Stimulated activated CD4-positive, alpha-beta T cell treated with anti-CD3 and anti-CD28 coated beads, Interleukin-4, amount 100 ng/mL, for 24 hours (primary cell): ENCODE measurements at places on chromosomes 13 and 19.

DNA sequence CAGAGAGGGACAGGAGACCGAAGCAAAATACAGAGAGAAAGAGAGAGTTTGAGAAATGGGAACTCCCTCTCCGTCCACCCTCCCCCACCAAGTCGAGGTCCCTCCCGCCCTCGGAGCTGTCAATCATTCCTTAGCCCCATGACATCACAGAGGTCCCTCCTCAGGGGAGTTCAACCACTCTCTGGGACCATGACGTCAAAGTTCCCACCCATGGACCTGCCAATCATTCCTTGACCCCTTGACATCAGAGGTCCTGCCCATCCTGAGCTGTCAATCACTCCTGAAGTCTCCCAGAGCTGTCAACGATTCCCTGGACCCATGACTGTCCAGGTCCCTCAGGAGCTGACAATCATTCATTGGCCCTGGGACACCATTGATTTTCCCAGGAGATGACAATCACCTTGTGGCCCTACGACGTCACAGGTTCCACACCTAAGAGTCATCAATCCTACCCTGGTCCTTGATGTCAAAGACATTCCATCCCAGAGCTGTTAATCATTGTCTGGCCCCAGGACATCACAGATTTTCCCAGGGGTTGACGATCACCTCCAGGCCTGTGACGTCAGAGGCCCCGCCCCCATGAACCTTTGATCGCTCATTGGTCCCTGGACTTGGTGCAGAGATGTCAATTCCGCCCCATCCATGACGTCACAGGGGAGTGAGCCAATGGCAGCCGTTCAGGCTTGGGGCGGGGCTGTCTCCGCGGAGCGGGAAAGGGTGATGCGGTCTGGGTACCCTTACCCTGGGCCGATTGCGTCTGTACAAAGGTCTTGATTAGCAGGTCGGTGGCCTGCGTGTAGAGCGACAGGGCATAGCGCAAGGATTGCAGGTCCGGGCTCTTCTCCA is 61.7 kb downstream of the COLGALT1 start:
- DNase-seq: no peak

DNA sequence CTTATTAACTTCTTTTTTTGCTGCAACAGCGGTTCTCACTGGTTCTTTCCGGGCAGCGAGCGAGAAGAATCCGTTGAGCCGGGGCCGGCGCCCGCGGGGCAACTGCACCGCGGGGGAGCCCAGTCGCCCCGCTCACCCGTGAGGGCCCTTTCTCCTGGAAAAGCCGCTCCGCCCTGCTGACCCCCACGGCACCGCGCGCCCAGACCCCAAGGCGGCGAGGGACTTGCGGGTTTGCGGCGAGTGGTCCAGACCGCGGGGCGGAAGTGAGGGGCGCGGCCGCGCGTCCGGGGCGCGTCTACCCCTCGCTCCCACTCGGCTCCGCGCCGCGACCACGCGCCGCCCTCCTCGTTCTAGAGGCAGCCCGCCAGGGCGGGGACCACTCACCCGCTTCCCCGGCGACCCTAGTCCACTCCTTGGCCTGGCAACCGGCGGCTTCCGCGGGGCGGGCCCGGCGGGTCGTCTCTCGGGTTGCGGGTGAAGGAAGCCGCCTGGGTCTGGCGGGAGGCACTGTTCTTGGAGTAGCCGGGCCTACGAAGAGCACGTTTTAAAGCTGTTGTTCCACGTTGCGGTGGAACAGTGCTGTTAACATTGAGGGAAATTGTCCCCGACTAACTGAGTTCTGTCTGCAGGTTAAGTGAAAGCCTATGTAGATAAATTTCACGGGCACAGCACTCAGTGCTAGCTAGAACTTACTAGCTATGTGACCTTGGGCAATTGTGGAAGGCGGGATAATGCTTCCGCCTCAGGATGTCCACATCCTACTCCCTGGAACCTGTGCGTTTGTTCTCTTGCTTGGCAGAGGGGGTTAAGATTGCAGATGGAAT is at the start of gene NEK3:
Gene NEK3, minus strand, starts transcription at position 439 of the 824 bp plus-strand sequence. CDS start 3,406 bp downstream, outside the sequence.
- peak; percentile 61 for DNase-seq

GRCh38 chr19:4776436-4777211 is 14.9 kb upstream of the FEM1A start:
- DNase-seq: no peak

DNA sequence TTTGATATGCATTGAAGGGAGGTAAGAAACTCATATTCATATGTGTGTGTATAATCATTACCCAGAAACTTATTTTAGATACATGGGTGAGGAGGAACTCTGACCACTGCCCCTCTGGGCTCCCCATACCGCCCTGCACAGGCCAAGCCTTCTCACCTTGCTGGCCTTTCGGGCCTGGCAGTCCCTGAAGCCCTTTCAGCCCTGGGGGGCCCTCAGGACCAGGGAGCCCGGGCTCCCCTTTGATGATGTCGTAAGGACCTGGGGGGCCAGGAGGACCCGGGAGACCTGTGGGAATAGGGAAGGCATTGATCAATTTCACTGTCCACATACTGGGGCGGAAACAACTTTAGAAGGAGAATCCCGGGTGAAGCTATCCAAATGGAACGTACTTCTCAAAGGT is 142.3 kb downstream of the COL4A1 start:
- no peak for DNase-seq

DNA sequence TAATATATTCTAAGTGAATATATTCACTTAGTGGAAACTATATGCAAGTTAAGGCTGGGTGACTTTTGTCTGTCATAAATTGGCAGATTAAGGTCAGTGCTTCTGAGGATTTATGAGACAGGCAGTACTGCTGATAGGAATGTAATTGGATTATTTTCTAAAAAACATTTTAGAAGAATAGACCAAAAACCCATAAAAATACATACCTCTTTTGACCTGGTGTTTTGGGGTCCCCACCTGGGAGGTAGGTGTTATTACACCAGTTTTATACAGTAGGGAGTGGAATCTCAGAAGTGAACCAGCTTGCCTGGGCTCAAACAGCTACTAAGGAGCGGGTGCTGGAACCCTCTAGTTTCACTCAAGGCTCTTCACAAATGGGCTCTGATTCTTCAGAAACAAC is 25.3 kb downstream of the COG3 start:
- peak; percentile 12 for DNase-seq

DNA sequence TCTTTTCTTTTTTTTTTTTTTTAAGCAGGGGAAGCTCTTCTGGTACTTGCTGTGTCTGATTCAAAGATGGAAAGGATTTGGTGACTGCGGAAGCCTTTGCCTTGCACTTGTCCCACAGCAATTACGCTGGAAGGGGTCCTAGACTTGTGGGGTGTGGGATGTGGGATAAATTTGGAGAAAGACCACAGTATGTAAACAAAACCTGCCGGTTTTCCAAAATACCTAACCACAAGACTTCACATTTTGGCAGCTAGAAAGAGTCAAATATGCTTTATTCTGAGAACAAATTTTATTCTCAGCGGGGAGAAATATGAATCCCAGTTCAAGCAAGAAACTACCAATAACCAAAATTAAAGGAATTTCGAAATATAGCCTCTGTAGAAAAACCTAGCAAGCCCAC is 176.5 kb downstream of the SPRY2 start:
- no peak for DNase-seq

DNA sequence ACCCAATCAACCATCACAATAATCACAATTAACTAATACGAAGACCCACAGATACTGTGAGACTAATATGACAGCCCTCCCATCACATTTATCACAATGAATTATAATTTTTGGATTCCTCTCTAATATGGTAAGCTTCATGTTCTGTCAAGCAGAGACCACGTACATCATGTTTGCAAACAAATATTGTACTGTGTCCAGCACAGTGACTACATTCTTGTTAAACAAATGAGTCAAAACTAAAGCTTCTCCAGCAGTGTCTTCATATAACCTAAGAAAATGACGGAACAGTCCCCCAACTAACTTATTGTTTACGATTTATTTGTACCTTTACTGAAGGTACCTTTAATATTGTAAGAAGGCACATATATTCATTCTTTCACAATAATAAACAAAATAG is 292.6 kb downstream of the ENOX1 start:
- DNase-seq: no peak

DNA sequence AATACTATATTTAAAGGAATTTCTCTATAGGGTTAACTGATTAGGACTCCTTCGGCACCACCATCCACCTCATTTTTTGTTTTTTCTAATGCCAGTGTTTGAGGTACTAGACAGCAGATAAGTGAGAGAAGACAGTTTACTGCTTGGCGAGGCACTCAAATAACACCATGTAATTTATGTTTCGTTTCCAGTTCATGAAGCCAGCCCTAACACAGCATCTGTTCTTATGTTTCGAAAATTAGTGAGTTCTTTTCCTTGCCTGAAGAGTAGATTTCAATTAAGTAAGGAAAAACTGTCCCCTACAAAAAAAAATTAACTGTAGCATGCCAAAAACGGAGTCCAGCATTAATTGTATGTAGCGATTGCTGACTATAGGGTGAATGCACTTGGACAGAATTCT is 409.1 kb downstream of the TBC1D4 start:
- DNase-seq: no peak

GRCh38 chr13:49046519-49046918 is 70.8 kb downstream of the FNDC3A start:
- DNase-seq: no peak

- no peak for DNase-seq
Observed at GRCh38 chr19:17490411-17490810, 20.1 kb downstream of the SLC27A1 start.

DNA sequence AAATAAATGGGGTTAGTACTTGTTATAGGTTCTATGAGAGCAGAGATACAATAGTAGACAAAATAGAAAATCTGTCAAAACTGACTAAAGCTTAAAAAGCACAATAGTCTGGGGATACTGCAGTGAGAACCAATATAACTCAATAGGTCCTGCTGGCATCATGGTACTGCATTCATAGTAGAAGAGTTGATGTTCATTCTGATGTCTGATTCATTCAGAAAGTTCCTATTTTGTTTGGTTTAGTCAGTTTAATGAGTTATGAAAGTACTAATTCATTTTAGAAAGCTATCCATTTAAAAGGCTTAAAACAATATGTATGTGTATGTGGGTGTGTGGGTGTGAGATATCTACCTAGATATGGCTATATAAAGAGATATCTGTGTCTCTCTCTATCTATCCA is 152.8 kb downstream of the LHFPL6 start:
- no peak for DNase-seq

DNA sequence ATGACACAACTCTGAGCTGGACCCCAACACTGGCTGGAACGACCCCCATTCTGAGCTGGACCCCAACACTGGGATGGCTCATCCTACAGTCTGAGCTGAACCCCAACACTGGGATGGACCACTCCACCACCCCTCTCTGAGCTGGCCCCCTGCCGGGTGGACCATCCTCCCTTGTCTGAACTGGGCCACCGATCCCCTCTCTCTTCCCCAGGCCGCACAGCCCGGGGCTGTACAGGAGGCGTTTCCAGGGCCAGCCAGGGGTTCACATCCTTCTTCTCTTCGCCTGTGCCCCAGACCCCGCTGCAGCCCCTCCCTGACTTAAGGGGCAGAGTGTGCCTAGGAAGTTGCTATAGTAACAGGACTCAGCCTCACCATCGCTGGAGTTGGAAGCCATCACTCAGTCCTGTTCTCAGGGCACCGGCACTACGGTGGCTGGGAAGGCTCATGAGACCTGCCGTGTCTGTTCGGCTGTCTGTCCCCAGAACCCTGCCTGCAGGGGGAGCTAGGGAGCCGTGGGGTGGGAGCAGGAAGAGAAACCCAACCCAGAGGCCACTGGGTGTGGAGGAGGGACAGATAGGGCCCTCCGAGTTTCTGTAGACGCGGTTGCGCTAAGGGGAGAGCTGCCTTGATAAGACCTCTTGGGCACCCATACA is 3.7 kb downstream of the PRKACA start:
- peak; percentile 52 for DNase-seq

DNA sequence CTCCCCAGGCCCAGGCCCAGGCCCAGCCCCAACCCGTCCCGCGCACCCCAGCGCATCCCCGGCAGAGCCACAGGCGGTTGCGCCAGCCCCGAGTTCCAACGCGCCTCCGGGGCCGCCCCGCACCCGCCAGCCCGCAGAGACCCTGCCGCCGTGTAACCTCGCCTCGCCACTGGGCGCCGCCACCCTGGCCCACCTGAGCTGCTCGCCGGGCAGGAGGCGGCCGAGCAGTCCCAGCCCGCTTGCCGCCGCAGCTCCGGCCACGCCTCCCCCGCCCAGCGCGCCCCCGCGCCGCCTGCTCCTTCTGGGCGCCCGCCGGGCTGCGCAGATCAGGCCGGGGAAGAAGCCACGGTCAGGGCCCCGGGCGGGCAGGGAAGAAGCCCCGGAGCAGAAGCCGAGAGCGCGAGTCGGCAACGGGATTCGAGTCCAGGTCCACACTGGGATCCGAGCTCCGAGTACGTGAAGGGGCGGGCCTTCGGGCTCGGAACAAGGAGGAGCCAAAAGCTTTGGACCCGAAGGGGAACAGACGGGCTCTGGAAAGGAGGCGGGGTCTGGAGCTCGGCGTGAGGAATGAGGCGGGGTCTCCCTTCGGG is at the start of gene MBOAT7:
Gene MBOAT7, minus strand, starts transcription at position 436 of the 590 bp plus-strand sequence. CDS start 1,072 bp downstream, outside the sequence.
- DNase-seq: no peak
